ENCODE measurements at places on chromosomes 7 and 10. TPM values are rescaled to one million over a fixed set of nuclear protein-coding genes. Genes with fewer than 3 reads are reported as not detected.

The EBF3 gene
- total RNA-seq, result 8.8 TPM

DNA sequence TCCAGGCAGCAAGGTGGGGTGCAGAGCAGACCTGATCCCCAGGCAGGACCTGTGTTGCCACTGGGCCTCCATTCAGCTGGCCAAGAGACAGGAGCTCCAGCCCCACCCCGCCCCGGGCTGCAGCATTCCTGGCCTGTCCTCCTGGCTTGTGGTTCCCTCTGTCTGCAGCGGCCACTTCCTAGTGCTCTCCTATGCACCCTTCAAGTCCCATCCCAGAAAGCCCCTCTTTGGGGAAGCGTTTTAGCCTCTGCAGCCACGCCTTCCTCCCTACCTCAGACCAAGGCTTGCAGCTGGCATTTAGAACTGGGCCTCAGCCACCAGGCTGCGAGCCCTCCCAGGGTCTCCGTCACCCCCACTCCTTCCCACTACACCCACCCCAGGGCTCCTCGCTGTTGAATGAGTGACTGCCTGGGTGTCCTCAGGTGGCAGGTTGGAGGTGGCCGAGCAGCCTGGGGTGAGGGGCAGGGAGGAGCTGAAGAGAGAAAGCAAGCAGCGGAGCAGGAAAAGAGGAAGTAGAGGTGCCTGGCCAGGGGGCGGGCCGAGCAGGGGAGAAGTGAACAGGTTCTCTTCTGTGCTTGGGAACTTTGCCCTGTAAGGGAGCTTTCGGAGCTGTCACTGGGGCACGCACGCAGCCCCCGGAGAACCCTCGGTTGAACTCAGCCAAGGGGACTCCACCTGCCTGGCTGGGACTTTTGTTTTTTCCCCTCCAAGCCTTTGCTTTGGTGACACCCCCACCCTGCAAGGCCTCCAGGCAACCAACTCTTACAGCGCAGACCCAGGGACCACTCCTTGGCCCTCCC, 109.1 kb upstream of the TNRC18 start:
- peak overlapping the region; percentile 100 for H3K27ac ChIP-seq
- H3K36me3 ChIP-seq, result peaks cover 18% of the 10 kb centered on the region
- no peaks in the 10 kb centered on the region for H3K27me3 ChIP-seq
- DNase-seq, result peak; percentile 66
- H3K4me1 ChIP-seq, result peaks cover 6% of the 10 kb centered on the region

DNA sequence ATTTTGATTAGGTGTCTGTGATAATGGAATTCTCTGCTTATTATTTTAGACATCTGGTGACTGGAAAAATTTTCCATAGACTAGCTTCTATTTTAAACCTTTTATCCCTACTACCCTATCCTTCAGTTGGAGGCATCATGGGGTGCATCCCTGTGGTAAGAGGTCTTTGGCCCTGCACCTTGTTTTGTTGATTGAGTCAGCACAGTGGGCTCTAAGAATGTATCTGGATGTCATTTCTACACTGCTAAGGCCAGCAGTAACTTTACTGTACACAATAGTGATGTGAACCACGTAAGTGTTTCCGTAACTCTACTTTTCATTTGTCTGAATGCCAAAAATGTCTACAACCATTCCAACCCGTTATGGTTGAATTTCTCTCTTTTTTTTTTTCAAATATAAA, 75.6 kb downstream of the ADAM22 start:
- no peak for DNase-seq
- H3K27me3 ChIP-seq, result no peaks in the 10 kb centered on the region
- H3K4me3 ChIP-seq, result no peak overlapping the region
- H3K4me1 ChIP-seq, result no peaks in the 10 kb centered on the region

DNA sequence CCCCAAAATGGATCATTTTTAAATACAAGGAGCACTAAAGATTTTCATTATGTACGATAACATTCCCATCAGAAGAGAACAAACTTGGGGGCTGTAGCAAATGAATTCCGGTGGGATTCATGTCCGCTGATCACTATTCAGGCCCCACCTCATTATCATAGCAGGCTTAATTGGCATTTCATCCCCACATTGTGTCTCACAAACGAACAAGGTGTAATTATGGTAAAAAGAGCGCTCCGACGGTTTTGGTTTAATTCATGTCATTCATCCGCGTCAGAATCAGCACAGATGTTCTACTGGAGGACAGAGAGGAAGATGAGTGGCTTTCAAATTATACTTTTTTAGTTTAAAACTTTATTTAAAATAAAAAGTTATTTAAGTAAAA, 124.7 kb downstream of the MAD1L1 start:
- no peaks in the 10 kb centered on the region for H3K27me3 ChIP-seq
- no peak overlapping the region for H3K27ac ChIP-seq
- H3K4me1 ChIP-seq, result peaks cover 21% of the 10 kb centered on the region
- no peak overlapping the region for H3K4me3 ChIP-seq

The CNPY1 gene
- not detected for total RNA-seq

GRCh38 chr7:153193144-153193595, 433.6 kb downstream of the ACTR3B start:
- H3K4me3 ChIP-seq, result no peak overlapping the region
- DNase-seq, result no peak
- H3K27ac ChIP-seq, result no peak overlapping the region
- H3K4me1 ChIP-seq, result no peaks in the 10 kb centered on the region

The SRRM3 gene
- total RNA-seq, result 3.9 TPM

DNA sequence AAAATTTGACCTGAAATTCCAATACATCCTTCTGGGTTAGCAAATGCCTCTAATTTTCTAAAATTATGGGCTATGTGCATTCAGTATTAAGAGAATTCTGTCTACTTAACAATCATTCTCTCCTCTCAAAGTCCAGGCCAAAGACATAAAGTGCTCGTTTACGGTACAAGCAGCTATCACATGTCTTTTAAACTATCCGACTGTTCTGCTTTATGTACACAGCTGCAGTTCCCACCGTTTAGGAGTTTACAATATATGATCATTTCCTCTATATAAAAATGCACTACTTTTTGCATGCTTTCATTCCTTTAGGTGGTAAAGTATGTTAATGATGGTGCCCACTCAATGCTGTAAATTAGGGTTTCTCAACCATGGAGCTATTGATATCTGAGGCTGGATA, 34.0 kb downstream of the CDK6 start:
- peaks cover 38% of the 10 kb centered on the region for H3K4me1 ChIP-seq
- no peaks in the 10 kb centered on the region for H3K36me3 ChIP-seq
- DNase-seq, result no peak

DNA sequence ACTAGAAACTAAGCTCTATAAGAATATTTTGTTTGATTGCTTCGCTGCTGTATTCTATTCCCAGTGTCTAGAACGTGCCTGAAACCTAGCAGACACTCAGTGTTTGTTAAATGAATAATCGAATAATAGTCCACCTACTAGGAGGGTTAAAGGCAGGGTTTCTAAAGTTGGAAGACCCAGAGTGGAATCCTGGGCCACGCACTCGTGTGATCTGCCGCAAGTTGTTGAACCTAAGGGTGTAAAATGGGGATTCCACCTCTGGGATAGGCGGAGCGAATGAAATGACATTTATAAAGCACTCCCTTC, 702 bp upstream of the AGFG2 start:
- peak overlapping the region; percentile 48 for H3K27ac ChIP-seq
- peak overlapping the region; percentile 83 for H3K4me3 ChIP-seq
- H3K27me3 ChIP-seq, result no peaks in the 10 kb centered on the region
- DNase-seq, result no peak
- H3K4me1 ChIP-seq, result peaks cover 14% of the 10 kb centered on the region

DNA sequence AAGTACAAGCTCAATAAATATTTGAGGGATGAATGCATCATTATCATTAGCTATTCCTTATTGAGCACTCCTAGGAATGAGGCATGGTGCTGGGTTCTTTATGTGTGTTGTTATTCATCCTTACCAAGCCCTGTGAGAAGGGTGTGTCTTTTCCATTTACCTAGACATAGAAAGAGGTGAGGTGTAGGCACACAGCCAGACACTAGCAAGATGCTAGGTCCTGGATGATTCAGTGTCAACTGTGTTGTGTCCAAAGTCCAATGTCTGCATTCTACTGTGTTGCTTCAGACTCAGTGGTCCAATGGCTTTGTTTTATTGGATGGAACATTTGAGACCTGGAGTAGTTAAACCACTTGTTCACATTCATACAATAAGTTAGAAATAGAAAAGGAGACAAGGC, 605.5 kb downstream of the LRMDA start:
- no peak overlapping the region for H3K4me3 ChIP-seq
- peaks cover 19% of the 10 kb centered on the region for H3K4me1 ChIP-seq
- no peak overlapping the region for H3K27ac ChIP-seq
